ENCODE measurements at places on chromosomes 1 and 21.

DNA sequence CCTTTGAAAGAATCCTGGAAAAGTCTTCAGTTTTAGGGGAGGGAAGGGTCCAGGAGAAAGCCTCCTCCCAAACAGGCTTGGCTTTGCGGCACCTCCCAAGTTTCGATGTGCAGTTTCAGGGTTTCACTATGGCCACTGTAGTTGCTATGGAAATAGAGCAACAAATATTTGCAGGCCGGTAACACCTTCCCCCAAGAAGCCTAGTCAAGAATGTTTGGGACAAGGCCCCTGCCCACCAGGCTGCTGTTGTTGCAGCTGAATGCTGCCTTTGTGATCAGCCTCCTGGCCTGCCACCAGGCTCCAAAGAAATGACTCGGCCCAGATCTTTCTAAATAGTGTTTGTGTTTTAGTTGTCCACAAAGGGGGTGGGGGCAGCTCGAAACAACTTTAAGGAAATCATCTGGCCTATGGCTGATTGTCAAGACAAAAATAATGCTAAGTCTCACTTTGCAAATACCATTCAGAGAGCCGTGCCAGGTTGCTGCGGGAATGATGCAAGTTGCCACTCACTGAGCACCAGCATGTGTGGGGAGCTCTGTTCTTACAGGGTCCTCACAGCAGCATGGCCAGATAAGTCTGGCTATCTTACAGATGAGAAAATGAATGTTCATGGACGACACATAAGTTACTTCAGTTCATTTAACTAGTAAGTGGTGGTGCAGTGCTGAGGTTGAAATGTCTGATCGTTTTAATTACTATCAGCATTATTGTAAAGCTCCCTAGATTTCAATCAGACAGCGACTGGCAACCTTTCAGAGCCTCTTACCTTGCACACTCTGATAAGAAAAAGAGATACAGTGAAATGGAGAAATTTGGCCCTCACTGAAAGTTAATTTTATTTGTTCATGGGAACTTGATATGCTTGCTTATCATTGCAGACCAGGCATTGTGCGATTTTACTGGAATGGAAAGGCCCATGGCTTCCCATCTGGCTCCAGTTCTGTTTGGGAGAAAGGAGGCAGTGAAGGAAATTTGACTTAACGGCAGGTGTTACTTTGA, 91.2 kb upstream of the JUN start:
- DNase-seq: no peak

GRCh38 chr1:206497363-206497762, 10.0 kb upstream of the RASSF5 start:
- DNase-seq: no peak

- DNase-seq: no peak
These were observed 273.8 kb downstream of the FAM72C start for GRCh38 chr1:143698016-143698415.

GRCh38 chr1:197145446-197146024, 934 bp downstream of the ASPM start:
- DNase-seq: no peak

DNA sequence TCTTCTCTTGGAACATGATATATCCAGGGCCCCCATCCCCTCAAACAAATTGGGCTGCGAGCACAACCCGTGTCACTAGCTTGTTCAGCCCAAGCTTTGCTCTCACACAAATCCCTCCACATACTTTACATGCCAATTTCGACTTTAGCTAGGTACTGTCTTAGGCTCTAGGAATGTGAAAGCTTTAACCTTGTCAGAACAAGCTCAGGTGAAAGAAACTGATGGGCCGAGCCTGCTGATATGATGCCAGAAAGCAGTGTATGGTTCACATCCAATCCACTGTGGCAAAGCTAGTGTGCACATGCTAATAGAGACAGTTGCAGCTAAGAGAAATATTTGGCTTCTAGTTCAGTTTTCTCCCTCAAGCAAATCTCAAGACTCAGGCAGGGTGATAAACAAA, 79.5 kb downstream of the TNFSF18 start:
- no peak for DNase-seq

DNA sequence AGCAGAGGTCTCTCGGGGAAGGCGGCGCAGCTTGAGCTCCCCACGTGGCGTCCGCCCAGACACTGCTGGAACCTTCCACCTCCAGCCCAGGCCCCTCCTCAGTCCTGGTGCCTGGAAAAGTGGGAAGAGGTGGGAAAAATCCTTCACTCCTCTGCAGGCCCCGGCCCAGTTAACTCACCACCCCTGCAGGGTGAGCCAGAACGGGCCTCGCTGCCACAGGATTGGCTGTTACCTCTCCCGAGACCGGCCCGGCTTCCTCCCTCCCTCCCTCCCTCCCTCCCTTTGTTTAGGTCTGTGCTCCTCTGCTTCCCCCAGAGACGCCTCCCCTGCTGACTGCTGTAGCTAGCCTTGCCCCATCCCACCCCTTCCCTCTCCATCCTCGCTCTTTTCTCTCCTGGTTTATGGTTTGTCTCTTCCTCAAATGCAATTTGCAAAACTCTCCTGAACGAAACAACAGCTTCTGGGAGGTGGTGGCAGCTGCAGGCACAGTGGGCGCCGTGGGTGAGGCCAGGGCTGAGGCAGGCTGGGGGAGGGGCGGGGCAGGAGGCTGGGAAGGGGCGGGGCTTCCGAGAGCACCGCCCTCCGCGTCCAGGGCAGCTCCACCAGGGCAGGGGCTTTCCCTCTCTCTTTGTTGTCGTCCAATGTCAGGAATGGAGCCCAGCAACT, 6.5 kb downstream of the CAPN9 start:
- no peak for DNase-seq

DNA sequence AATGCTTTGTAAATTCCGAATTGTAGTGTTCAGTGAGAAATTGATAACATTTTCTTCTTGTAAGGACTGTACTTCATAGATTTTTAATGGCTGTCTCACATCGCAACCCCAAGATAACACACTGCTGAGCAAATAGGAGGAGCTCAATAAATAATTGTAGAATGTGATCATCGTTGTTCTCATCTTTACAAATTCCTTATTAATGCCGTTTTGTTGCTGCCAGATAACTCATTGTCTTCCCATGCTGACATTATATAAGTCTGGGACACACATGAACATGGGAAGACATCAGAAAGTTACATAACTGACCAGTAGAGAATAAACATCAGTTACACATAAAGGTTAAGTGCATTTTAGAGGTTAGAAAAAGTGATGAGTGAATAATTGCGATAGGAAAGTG, 46.4 kb upstream of the TSPAN2 start:
- no peak for DNase-seq

DNA sequence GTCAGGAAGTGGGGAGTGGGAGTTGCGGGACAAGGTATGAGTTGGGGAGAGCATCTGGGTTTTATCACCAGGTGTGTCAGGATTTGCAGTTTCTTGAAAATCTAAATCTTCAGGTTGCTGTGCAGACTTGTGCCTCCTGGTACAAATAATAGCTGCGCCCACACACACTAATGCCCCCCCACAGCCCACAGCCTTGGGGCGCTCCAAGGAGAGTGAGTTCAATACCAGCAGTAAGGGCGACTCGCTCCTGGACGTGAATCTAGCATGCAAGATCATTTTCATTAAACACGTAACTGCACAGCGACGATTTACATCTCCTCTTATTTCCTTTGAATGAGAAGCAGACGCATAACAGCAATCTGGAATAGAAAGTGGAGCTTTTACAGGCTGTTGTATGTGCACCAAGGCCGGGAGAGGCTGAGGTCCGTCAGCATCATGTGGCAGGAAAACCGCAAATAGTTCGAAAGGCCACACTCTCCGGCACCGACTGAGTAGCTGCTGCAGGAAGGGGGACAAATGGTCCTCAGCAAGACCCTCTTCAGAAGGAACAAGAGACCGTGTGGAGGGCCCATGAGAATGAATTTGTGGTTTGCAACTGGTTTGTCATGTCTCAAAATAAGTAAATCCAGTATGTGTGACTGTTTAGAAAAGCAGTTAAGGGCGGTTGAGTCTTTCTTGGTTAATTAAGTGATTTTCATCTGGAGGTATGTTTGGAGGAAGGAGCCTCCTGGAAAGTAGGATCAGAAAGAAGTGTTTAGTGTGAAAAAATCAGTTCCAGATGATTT, 439.5 kb downstream of the SMYD3 start:
- DNase-seq: no peak

- no peak for DNase-seq
These were observed 93.2 kb downstream of the CTH start for GRCh38 chr1:70504176-70504820.

GRCh38 chr1:41476807-41477361, 7.6 kb downstream of the EDN2 start:
- no peak for DNase-seq

DNA sequence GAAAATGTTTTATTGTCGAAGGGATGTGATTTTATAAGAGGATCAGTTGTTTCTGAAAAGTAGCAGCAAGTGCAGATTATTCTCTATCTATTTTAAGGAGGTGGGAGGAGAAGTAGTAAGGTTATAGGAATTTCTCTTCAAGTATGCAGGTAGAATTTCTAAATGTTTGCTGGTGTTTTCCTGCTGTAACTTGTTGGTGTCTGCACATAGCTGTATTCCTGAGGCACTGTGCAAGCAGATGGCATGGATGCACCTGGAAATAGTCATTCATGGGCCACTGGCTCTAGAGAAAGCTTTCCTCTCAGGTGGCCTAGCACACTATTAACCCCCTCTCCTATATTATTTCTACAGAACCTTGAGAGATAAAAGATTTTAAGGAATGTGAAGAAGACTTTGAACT, 30.3 kb upstream of the PODN start:
- no peak for DNase-seq

DNA sequence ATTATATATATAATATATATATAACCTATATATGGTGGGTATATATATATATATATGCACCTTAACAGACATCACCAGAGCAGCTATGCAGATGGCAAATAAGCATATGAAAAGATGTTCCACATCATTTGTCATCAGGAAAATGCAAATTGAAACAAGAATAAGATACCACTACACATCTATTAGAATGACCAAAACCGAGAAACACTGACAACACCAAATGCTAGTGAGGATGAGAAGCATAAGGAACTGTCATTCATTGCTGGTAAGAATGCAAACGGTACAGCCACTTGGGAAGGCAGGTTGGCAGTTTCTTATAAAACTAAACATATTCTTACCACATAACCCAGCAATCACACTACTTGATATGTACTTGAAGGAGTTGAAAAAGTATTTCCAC, 219.8 kb upstream of the PRMT6 start:
- DNase-seq: no peak

DNA sequence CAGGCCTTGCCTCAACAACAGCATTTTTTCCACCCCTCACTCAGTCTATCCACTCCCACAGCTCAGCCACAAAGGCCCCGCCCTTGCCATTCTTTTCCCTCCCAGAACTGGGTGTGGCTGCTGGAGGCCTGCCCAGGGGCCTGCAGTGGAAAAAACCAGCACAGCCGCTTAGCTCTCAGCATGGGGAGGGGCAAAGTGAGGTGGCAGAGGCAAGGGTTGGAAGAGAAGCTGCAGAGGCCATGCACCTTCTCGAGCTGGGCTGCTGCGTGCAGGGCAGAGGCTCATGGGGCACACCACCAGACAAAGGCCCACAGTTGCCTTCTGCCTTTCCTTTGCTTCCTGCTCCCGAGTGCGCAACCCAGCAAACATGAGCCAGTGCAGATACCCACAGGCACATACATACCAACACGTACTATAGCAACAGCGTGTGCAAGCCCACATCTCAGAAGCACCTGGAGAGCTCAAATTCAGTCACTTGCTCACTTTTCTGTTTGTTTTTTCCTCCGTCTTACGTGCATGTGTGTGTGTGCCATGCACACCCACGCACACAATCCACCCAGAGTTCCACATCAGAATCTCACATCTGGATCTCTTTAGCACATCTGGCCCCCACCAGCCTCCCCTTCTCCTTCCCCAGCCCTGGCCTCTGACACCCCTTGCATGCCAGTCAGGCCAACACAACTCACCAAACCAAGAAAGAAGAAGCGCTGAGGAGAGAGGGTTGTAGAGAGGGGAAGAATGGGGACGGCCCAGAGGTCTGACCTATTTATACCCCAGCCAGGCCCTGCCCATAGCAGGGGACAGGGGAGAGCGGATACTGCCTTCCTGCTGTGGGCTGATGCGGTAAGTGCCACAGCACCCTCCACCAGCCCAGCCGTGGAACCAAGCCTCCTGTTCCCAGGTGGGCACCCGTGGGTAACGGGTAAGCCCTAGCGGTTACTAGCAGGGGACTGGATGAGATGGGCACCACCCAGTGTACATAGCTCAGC, at the start of gene S100A4:
S100A4 (minus strand) TSS at position 740 of the 989 bp plus-strand sequence. CDS start 1,012 bp downstream, outside the sequence.
- peak; percentile 76 for DNase-seq

- no peak for DNase-seq
These were observed 82.1 kb upstream of the DUSP10 start for GRCh38 chr1:221824025-221824424.

- DNase-seq: no peak
These were observed 230.2 kb downstream of the PRDM2 start for GRCh38 chr1:13930151-13930550.

DNA sequence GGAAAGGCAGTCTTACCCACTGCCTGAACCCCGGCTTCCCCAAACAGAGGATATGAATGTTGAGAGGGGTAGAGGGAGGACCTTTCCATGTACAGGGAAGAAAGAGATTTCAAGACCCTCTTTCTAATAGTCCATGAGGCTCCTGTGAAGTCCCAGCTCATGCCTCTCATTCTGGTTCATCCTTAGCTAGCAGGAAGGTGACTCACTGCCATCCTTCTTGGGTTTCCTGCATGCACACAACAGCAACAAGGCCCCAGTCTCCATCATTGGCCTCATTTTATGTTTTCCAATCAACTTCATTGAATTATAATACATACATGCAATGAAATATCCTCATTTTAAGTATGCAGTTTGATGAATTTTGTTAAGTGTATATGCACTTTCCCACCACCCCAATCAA, 46.2 kb downstream of the SYT2 start:
- no peak for DNase-seq

DNA sequence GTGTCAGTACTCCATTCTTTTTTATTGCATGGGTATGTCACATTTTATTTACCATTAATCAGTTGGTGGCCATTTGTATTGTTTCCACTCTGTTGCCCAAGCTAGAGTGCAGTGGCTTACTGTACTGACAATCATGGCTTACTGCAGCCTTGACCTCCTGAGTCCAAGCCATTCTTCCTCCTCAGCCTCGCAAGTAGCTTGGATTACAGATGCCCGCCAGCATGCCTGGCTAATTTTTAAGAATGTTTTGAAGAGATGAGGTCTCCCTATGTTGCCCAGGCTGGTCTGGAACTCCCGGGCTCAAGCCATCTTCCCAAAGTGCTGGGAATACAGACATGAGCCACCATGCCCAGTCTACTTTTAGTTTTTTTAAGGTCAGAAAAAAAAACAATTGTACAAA, 813 bp upstream of the SFT2D2 start:
- no peak for DNase-seq

DNA sequence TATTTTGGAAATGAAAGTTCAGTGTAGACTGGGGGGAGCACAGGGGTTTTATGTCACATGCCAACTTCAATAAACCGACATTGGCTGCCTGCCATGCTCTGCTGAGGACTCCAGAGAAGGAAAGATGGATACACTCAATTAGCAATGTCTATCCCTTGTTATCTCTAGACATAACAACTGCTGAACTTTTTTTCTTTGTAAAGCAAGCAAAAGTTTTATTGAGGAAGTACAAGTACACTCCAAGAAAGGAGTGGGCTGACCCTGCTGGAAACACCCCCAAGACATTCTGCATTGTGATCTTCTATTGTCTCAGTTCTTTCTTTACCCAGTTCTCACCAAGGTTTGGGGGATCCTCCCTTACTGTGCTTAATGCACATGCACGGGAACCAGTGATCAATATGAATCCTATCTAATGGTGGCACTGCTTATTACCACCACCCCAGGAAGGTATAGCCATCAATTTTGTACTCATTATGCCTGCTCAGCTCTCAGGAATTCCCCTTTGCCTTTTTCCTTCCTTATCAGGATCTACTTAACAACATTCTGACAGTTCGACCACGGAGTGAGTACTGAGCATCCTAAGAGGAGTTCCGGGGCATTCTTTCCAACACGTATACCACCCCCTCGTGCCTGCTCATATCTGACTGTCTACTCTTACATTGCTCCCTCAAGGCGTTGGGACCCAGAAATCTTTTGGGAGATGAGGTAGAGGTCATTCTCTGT, 28.7 kb downstream of the SYNJ1 start:
- DNase-seq: no peak

Data from esophagus squamous epithelium (tissue), 5 donors.